Activated T-cell treated with anti-CD3 and anti-CD28 coated beads, Interleukin-2, amount 50 U/mL, for 4 hours (primary cell): ENCODE measurements at places on chromosomes 2 and 18. TPM values are rescaled to one million over a fixed set of nuclear protein-coding genes. Genes with fewer than 3 reads are reported as not detected.

- DNase-seq: no peak
Measured at GRCh38 chr18:40925071-40925541, 1029.9 kb upstream of the PIK3C3 start.

DNA sequence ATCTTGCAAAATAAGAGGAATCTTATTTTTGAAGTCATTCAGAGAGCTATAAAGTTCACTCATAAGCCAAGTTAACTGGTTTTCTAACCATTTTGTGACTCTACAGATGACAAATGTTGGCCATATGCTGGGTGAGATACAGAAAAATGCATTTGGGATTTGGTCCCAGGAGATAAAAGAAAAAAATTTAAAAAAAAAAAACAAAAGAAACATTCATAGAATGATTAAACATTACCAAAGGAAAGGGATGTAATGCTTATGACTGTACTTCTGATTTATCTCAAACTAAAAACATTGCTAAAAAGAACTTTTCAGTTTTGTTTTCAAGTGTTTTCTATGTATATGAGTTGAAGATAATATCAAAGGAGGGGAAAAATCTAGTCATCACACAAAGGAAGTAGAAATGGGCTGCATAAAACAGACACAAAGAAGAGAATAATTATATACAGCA lies 43.1 kb downstream of the PELI1 start:
- no peak for DNase-seq

The ASAP2 gene
- total RNA-seq: 0.20 TPM

DNA sequence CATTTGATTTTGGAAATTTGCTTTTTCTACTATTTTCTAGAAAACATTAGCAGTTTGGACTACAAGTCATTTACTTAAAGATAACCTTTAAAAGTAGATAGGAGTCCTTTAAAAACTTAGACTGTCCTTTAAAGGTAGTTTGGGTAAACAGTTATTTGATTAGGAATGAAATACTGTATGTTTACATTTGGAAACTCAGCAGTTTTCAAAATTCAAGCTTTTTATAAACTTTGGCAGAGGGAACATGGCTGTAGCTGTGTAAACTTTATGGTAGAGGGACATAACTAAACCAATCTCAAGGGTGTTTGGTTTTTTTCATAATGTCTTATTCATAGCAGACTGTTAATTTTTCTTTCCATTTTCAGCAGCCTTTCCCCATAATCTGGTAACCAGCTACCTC lies 90.7 kb downstream of the SMCHD1 start:
- no peak for DNase-seq

DNA sequence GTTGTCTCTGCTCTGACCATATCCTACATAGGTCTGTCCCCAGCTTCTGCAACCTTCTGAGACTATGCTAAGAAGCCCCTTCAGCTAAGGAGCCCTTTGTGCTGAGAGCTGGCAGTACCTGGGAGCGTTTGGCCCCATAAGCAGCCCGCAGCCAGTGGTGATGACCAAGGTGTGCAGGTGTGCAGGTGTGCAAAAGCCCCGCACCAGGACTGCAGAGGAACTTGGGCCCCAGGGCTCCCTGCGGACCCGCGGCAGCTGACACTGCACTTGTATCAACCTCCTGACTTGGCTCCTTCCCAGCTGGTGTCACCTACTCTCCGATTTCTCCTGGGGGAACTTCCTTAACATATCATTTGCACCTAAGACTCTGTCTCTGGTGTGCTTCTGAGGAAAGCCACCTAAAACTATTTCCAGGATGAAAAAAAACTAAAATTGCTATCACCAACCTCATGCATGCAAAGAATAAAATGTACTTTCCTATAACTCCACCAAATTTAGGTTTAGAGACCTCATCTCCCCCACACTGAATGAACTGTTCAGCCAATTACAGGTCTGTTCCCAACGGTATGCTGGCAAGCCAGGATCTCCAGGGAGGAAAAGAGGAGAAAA lies 16.1 kb upstream of the GNAL start:
- DNase-seq: no peak

The ABHD1 gene
- total RNA-seq: not detected

- DNase-seq: no peak
Measured at GRCh38 chr18:56947236-56947635, 199.7 kb upstream of the BOD1L2 start.

- DNase-seq: no peak
Measured at GRCh38 chr2:235661167-235661937, 167.5 kb downstream of the AGAP1 start.
